ENCODE measurements at places on chromosomes 6 and 20.

DNA sequence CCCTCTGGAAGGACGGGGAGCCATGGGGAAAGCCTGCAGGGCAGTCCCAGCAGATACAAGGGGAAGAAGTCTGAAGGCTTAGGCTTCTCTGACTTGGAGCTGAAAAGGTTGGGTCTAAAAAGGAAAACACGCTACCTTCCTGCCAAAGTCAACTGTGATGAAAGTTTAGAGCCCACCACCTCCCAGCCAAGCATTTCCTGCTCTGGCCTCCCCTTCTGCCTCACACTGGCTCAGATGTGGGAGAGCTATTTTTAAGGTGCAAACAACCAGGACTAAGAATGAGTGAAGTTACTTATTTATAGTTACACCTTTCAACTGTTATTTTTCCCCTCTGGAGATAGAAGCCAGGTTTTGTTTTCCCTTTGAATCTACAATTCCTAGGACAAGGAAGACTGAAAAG lies 21.2 kb downstream of the NEDD9 start:
- no peak for DNase-seq

DNA sequence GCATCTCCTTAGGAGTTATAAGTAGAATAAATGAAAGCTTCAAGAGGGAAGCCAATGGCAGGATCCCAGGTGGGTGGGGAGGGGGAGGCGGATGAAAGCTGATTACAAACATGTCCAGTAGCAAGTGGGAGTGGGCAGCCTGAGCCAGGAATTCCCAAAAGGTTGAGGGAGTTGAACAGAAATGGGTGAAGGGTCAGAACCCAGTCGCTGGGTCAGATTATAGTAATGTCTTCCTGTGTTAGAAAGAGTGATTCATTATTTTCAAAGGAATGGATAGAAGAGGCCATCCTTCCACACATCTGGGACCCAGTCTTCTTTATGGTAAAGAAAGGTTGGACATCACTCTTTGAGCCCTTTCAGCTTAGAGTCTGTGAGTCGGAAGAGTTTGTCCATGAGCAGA lies 41.0 kb upstream of the FAM50B start:
- DNase-seq = no peak

GRCh38 chr6:81806793-81807565 lies 54.5 kb upstream of the TENT5A start:
- no peak for DNase-seq

DNA sequence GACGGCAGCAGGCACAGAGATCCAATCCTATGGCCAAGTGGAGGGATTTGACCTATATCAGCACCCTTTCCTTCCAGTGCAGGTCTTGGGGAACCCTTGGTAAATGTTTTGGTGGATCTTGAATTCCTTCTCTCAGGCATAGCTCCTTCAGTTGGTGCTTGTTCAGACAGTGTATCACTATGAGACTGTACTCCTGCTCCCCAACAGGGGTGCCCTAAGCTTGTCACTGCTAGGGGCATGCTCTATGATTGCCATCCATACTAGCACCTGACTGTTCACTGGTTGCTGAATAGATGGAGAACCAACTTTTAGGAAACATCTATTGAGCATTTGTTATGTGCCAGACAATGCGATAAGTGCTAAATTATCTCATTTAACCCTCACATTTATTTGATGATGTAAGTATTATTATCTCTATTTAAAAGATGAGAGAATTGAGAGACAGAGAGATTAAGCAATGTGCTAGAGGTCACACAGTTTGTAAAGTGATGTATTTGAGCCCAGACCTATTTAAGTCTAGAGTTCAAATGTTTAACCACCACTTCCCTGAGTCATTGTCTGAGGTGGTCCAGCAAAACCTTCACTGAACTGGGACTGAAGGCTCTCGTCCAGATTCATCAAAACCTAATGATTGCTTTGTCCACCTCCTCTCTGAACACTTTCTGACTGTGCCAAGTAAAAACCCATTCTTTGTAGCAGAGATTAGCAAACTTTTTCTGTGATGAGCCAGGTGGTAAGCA lies 34.3 kb downstream of the ADGRF1 start:
- no peak for DNase-seq

DNA sequence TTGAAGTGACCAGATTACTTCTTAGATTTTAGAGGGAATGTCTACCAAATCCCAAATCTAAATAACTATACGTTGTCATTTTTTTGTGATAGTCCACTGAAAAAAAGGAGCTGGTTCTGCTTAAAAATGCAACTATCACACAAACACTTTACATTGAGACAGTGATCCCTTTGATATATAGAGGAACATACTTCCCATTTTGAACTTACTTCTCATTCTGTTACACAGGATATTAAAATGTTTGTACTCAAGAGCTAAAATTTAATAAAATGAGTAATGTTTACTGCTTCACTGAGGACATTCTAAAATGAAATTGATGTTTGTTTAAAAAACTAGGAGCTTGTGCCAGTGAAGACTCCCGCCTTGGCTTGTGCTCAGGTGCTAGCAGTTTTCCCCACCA lies 174.1 kb downstream of the CARMIL1 start:
- no peak for DNase-seq

GRCh38 chr20:23084845-23085365 lies 1.2 kb downstream of the CD93 start:
- no peak for DNase-seq

GRCh38 chr6:169940481-169941271 lies 189.3 kb downstream of the ERMARD start:
- DNase-seq = no peak

DNA sequence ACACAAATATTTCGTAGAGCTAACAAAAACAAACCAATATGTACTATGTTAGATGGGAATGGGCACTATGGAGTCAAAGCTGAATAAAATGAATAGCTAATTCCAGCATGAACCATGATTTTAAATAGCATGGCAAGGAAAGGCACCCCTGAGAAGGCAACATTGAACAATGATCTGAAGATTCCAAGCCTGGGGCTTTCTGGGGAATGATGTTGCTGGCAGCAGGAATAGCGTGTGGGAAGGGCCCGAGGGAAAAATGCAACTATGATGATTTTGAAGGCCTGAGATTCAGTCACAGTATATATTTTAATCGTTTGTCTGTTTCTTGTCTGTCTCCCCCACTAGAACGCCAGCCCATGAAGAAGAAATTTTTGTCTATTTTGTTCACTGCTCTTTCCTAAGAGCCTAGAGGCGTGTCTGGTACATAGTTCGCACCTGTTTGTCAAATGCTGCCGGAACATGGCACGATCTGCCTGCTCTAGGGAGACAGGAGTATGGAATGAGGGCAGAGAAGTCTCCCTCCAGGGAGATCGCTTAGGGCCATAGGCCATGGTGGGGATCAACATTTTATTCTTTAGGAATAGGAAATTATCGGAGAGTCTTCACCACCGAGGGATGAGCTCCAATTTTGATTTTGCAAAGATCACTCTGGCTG lies 84.8 kb upstream of the EYA2 start:
- no peak for DNase-seq

- DNase-seq = no peak
Measured at GRCh38 chr6:51855310-51856082, 231.9 kb downstream of the PKHD1 start.

- DNase-seq = no peak
Measured at GRCh38 chr6:8905757-8906156, 470.4 kb upstream of the SLC35B3 start.

DNA sequence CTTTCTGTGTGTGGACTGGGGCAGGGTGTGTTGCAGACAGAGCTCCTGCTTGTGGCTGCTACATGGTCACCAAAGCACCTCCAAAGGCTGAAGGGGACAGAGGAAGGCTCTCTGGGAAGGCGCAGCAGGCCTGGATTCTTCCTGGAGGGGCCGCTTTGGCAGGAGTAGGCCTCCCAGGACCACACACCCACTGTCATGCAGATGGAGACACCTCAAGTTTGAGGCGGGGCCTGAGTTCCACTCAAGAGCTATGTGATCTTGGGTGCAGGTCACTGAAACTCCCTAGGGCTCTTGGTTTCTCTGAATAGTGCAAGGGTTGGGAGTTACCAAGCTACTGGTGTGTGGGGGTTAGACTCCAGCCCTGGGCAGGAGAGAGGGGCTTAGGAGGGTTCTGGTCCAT lies 27.9 kb downstream of the EFCAB8 start:
- DNase-seq = no peak

DNA sequence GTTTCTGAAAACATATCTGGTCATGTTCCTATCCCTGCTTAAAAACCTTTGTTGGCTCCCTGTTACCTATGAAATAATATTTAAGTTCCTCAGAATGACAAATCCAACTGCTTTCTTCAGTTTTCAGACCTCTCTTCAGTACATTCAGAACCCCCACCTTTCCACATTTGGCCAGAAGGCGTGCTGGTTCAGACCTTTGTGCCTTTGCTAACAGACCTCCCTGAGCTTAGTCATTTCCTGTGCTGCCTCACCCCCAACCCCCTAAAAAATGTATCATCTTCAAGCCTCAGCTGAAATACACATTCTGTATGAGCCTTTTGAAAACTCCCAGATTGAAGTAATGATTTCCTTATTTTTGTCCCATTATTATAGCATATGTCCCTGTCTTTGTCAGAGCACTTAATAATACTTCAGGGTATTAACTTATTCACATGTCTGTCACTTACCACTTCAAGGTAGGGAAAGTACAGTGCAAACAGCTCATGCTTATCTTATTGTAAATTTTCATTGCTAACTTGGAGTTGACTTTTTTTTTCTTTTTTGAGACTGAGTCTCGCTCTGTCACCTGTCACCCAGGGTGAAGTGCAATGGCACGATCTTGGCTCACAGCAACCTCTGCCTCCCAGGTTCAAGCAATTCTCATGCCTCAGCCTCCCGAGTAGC lies 19.7 kb downstream of the FAM217A start:
- DNase-seq = no peak

- DNase-seq = no peak
Measured at GRCh38 chr6:44078827-44079671, 48.2 kb downstream of the MRPL14 start.

GRCh38 chr20:10848810-10849370 lies 175.1 kb upstream of the JAG1 start:
- DNase-seq = no peak

DNA sequence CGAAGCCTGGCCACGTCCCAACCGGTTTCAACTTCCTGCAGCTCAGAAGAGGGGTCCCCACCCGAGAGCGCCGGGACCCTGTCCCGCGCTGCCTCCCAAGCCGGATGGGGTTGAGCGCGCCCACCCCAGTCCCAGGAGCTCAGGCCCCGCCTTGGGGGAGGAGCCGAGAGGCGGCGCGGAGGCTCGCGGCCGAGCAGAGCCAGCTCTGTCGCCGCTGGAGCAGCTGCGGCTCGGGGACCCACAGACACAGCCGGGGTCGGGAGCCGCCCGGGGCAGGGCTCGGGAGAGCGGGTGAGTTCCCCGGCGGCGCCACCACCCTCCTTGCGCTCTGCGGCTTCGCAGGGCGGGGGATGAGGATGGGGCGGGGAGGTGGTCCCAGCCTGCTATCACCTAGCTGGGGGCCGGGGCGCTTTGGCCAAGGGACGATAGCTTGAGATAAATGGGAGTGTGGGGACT lies at the start of gene PPP1R16B:
TSS of gene PPP1R16B (plus strand) at position 196 of the 456 bp plus-strand sequence. CDS start 30,229 bp downstream, outside the sequence.
- no peak for DNase-seq

- no peak for DNase-seq
Measured at GRCh38 chr6:82144007-82144851, 103.3 kb downstream of the IBTK start.

DNA sequence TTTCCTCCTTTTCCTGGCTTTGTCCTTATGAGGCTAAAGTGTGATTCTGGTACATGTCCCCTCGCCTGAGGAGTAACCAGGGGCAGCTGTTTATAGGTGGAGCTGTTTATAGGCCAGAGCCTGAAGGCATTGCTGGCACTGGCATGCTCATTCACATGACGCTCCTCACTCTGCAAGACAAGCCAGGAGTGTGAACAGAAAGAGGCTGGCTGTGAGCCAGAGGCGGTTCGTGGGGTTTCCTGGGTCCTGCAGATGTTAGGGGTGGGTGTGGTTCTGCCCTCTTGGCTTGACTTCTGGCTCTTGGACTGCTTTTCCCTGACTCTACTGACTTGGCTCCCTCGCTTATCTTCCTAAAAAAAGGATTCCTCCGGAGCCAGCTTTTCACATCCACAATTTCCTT lies 12.8 kb upstream of the MDFI start:
- no peak for DNase-seq

GRCh38 chr20:17499041-17499440 lies 32.1 kb downstream of the BFSP1 start:
- no peak for DNase-seq

GRCh38 chr6:170448751-170449630 lies 104.1 kb downstream of the PSMB1 start:
- no peak for DNase-seq

DNA sequence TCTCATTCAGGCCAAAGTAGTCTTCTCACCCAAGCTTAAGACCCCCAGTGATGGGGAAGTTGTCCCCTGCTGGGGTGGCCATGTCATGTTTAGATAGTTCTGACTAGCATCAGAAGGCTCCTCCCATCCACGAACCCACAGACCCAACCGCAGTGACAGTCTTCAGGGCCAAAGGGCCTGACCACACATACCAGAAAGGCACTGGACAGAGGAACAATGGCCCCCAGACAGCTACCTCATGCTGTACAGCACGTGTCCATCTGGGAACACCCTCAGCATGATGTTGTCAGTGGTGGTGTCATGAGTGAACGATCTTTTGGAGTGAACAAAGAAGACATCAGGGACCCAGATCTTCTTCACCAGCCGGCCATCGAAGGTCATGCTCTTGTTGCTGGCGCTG lies 46.3 kb downstream of the GABRR2 start:
- DNase-seq = no peak

- no peak for DNase-seq
Measured at GRCh38 chr6:138094260-138094659, 13.0 kb downstream of the PERP start.

GRCh38 chr6:16751251-16751946 lies 9.9 kb downstream of the ATXN1 start:
- no peak for DNase-seq

DNA sequence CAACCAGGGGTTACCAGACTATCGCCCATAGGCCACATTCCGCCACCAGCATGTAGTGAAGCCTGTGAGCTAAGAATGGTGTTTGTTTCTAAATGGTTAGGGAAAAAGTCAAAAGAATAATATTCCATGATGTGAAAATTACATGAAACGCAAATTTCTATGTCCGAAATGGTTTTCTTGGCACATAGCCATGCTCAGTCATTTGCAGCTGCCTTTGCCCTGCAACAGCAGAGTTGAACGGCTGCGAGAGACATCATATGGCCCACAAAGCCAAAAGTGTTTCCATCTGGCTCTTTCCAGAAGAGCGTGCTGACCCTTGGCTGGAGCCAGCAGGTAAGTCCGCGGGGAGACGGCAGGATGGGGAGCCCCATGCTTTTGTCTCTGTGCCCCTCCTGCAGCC lies 60.7 kb downstream of the FAM120B start:
- DNase-seq = no peak

- no peak for DNase-seq
Measured at GRCh38 chr6:24330137-24330732, 27.6 kb downstream of the DCDC2 start.

- DNase-seq = no peak
Measured at GRCh38 chr20:13771853-13772453, 12.8 kb downstream of the ESF1 start.

DNA sequence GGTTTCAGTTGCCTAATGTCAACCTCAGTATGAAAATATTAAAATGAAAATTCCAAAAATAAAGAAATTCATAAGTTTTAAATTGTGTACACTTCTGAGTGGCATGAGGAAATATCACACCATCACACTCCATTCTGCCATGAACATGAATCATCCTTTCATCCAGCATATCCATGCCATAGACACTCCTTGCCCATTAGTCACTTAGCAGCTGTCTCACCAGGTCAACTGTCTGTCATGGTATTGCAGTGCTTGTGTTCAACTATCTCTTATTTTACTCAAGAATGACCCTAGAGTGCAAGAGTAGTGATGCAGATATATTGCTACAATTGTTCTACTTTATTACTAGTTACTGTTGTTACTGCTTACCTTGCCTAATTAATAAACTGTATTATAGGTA lies 712.4 kb downstream of the EPHA7 start:
- no peak for DNase-seq

Data from NCI-H187 treated with DMSO at 0.1 percent for 48 hours (cell line).